Stimulated activated CD4-positive, alpha-beta T cell treated with anti-CD3 and anti-CD28 coated beads, Interleukin-15, amount 100 ng/mL, for 24 hours (primary cell): ENCODE measurements at places on chromosomes 6 and 20.

DNA sequence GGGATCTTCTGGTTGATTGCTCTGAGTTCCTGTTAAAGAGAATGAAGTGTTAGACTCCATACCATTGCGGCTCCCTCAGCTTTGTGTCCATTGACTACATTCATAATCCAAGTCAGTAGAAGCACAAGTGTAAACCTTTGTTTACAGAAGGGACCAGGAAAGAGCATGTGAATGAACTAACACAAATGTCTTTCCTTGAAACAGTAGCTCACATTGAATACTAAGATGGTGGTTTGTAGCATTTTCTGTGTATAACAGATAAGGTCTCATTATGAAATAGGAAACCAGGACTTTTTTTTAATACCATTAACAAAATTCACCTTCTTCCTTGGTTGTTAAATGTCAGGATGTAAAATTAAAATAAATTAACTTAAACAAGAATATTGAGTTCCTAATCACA, 8.4 kb downstream of the STXBP5 start:
- DNase-seq, result no peak

GRCh38 chr6:148761527-148762011, 14.7 kb downstream of the UST start:
- peak; percentile 21 for DNase-seq

GRCh38 chr6:49299279-49299678, 163.8 kb downstream of the MMUT start:
- no peak for DNase-seq

- DNase-seq, result no peak
Measured at GRCh38 chr6:18044108-18044783, 56.8 kb upstream of the KIF13A start.

DNA sequence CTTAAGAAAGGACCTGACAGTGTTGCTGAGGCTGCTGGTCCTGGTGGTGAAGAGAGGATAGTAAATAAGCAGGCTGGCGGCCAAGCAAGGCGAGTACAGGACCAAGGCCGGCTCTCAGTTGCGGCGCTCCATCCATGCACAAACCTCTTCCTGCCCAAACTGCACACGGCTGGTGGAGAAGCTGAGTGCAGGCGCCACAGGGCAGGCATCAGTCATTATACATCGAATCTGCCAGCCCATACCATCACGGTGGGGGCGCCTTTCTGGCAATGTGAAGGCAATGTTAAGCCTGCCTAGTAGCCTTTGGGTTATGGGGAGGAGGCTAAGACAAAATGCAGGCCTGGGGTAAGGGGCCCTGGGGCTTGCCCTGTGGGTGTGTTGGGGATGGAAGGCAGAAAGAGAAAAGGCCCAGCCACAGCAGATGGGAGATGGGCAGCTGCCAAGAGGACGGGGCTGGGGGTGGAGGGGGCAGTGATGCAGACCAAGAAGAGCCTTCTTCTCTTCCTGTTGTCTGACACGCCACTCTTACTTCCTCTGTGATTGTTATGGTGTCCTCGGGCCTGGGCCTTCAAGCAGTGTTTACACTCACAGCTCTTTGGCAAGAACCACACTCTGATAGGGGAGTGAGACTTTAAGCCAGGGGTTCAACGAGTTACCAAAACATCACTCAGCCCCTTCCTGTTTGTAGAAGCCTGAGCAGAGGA, 20.3 kb upstream of the KCNK16 start:
- DNase-seq, result no peak
